ENCODE measurements at places on chromosomes 1 and 21.

DNA sequence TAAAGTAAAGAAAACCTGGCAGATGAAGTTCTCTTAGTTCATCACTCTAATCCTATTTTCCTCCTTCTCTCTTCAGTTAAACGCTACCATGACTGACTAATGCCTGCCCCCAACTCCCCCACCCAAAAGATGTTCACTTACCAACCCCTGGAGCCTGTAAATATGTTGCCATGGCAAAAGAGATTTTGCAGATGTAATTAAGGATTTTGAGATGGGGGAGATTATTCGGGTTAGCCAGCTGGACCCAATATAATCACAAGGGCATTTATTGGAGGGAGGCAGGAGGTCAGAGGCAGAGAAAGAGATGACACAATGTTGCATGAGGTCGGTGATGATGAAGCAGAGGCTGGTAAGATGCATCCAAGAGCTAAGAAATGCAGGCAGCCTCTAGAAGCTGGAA, 69.3 kb upstream of the PPP2R5A start:
- DNase-seq = no peak

- no peak for DNase-seq
These were observed 5.5 kb downstream of the AZIN2 start for GRCh38 chr1:33086384-33086850.

GRCh38 chr1:183993132-183993531, 44.4 kb downstream of the COLGALT2 start:
- no peak for DNase-seq

GRCh38 chr1:40806731-40807695, 23.4 kb downstream of the KCNQ4 start:
- no peak for DNase-seq

- DNase-seq = no peak
These were observed 11.4 kb downstream of the RGS5 start for GRCh38 chr1:163191301-163191700.

- no peak for DNase-seq
These were observed 72.0 kb downstream of the MAN1C1 start for GRCh38 chr1:25688390-25689119.

- no peak for DNase-seq
These were observed 11.9 kb upstream of the SSX2IP start for GRCh38 chr1:84702143-84702542.

GRCh38 chr1:43565600-43566360, 35.1 kb downstream of the PTPRF start:
- no peak for DNase-seq

DNA sequence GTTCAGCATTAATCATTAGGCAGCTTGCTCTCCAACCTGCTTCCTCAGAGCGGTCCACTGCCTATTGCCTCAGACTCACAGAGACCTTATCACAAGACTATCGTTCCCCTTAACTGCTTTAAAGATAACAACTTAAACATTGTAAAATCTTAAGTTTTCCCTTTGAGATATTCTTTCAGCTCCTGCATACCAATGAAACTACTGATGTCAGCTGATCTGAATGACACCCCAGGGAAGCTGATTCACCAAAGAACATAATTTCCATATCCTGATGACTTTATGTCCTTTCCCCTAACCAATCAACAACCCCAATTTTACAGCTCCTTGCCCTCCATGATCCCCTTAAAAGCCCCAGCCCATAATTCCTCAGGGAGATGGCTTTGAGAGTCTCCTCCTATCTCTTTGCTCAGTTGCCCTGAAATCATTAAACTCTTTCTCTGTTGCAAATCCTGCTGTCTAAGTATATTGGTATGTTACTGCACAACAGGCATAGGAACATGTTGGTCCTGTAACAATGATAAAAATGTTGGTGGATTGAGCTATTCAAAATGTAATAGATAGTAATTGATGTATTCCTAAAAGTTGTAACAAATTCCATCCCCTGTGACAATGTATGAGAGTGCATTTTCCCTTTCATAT, 621.4 kb upstream of the RGS18 start:
- DNase-seq = no peak

- DNase-seq = no peak
These were observed at the start of gene COL16A1 for GRCh38 chr1:31703431-31704270. TSS of gene COL16A1 (minus strand) at chr1:31704017. CDS start at chr1:31702193, 1,824 bp downstream.

GRCh38 chr1:41955461-41956159, 36.9 kb upstream of the HIVEP3 start:
- DNase-seq = no peak
